Lung (tissue), 17 donors: ENCODE measurements at places on chromosomes 3 and 15. TPM values are rescaled to one million over a fixed set of nuclear protein-coding genes. Genes with fewer than 3 reads are reported as not detected.

DNA sequence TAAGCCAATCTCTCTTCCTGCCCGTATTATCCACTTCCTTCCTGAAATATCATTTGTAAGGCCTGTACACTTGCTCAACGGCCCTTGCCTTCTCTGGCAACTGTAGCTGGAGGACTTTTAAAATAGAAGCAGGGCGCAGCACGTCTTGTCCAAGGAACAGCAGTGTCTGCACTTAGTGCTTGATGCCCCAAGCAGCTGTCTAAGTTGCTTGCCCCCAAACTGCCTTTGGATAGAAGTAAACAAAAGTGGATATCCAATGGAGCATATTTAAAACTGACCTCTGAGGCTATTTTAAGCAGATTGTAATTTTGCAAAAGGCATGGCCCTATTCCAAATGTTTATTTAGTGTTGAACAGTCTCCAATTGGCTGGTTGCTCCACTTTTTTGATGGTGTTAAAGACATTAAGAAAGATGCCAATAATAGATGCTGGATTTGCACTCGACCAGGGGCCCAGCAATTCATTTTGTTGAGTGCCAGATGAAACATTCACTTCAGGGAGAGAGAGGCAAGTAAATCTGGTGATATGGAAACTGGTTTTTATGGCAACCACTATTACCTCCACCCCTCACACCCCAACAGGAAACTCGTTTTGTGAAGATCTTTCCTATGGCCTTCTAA lies 526.8 kb upstream of the TBL1XR1 start:
- H3K27me3 ChIP-seq = no peaks in the 10 kb centered on the region
- H3K36me3 ChIP-seq = no peaks in the 10 kb centered on the region
- peak overlapping the region; percentile 67 for H3K27ac ChIP-seq
- H3K4me3 ChIP-seq = no peak overlapping the region
- peaks cover 50% of the 10 kb centered on the region for H3K4me1 ChIP-seq

GRCh38 chr15:69675731-69676130 lies 223.1 kb downstream of the RPLP1 start:
- H3K36me3 ChIP-seq = no peaks in the 10 kb centered on the region
- H3K27me3 ChIP-seq = no peaks in the 10 kb centered on the region
- no peak overlapping the region for H3K27ac ChIP-seq
- DNase-seq = no peak
- no peak overlapping the region for H3K4me3 ChIP-seq

DNA sequence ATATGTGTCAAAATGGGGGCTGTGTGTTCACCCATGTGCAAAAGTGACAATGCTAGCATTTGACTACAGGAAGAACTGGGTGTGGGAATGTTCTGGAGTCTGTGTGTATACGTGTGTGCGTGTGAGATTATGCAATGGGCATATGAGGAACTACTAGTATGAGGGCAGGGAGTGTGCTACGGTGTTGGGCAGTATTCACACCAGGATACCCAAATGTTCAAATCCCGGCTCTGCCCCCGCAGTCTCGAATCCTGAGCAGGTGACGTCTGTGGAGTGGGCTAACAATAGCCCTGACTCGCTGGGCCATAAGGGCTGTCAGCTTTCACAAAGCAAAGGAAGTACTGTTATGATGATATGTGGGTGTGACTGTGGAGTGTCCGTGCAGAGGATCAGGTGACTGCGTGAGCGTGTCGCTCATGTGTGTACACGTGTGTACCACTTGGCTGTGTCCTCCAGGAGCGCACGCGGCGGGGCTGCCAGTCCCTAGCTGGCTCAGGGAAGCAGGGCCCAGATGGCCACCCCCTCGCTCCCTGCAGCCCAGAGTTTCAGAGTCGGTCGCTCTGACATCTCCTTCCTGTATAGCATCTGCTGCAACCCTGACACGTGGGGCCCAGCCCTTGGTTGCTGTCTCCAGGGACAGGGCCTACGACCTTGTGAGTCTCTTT lies 27.2 kb downstream of the IQSEC1 start:
- no peaks in the 10 kb centered on the region for H3K36me3 ChIP-seq
- no peaks in the 10 kb centered on the region for H3K27me3 ChIP-seq
- peaks cover 4% of the 10 kb centered on the region for H3K4me1 ChIP-seq
- H3K4me3 ChIP-seq = no peak overlapping the region
- no peak overlapping the region for H3K27ac ChIP-seq

DNA sequence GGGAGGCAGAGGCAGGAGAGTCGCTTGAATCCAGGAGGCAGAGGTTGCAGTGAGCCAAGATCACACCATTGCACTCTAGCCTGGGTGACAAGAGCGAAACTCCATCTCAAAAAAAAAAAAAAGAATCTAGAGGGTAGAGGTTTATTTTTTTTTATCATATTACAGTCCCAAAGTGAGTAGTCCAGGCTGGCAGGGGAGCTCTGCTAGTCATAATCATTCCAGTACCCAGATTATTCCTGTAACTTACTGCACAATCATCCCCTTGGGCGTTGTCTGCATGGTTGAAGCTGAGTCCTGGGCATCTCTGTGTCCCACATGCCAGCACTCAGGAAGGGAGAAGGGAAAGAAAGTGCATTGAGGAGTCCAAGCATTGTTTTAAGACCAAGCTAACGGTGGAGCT lies 8.5 kb downstream of the CRELD1 start:
- H3K36me3 ChIP-seq = peaks cover 5% of the 10 kb centered on the region
- no peak for DNase-seq
- no peaks in the 10 kb centered on the region for H3K27me3 ChIP-seq
- no peak overlapping the region for H3K27ac ChIP-seq
- H3K4me3 ChIP-seq = no peak overlapping the region

- no peaks in the 10 kb centered on the region for H3K4me1 ChIP-seq
- no peak for DNase-seq
- no peak overlapping the region for H3K4me3 ChIP-seq
- H3K36me3 ChIP-seq = no peaks in the 10 kb centered on the region
These were observed 93.6 kb upstream of the OSTN start for GRCh38 chr3:191105418-191105817.

PPP2R3A gene
- 1.8 TPM for polyA plus RNA-seq

LTF gene
- 12.9 TPM for polyA plus RNA-seq

THRB gene
- 2.6 TPM for polyA plus RNA-seq

DNA sequence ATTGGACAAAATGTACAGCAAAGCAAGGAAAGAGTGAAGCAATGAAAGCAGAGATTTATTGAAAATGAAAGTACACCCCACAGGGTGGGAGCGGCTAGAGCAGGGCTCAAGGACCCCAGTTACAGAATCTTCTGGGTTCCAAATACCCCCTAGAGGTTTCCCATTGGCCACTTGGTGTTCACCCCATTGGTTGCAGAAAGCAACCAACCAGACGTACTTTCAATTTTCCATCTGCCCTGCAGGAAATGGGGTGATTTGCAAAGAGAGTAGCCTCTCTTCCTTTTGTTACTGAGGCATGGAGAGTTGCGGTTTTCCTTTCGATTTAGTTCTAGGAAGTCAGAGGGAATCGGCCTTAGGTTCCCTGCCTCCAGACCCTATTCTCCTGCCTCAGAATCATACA lies 2.4 kb downstream of the PML start:
- H3K4me3 ChIP-seq = no peak overlapping the region
- no peaks in the 10 kb centered on the region for H3K27me3 ChIP-seq
- peaks cover 8% of the 10 kb centered on the region for H3K36me3 ChIP-seq
- peaks cover 4% of the 10 kb centered on the region for H3K4me1 ChIP-seq
- peak overlapping the region; percentile 37 for H3K27ac ChIP-seq
- peak; percentile 49 for DNase-seq

ALDH1A3 gene
- polyA plus RNA-seq = 11.0 TPM

DNA sequence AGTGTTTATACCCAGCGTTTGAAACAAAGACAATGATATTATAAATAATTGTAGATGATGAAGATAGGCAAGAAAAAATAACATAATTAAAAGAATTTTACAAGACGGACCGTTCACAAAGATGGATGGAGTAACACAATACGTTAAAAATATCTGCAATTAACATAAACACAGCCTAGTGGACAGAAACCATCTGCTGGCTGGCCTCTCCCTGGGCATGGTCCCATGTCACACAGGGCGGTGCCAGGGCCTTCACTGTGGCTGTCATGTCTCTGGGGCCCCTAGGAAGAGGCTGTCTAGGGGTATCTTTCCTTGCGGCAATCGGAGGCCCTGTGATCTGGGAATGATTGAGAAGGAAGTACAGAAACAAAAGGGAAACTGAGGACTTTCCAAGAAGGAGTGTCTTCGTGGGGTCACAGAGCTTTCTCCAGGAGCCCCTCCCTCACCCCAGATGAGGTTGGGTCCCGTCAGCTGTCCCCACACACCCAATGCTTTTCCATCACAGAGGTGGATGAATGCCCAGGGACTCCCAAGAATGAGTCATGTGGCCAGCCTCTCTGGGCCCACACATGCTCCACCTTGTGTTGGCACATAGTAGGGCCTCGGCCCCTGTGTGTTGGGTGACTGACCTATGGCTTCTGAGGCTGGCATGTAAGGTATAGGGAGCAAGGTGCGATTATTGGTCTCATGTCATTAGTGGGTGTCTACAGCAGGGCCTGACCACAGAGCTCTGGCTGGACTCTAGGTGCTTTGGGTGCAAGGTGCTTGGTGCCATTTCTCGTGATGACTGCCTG lies 87.1 kb downstream of the DNAJB8 start:
- H3K4me3 ChIP-seq = no peak overlapping the region
- H3K36me3 ChIP-seq = no peaks in the 10 kb centered on the region
- no peaks in the 10 kb centered on the region for H3K27me3 ChIP-seq
- no peak overlapping the region for H3K27ac ChIP-seq

ARPIN gene
- 9.0 TPM for polyA plus RNA-seq

DNA sequence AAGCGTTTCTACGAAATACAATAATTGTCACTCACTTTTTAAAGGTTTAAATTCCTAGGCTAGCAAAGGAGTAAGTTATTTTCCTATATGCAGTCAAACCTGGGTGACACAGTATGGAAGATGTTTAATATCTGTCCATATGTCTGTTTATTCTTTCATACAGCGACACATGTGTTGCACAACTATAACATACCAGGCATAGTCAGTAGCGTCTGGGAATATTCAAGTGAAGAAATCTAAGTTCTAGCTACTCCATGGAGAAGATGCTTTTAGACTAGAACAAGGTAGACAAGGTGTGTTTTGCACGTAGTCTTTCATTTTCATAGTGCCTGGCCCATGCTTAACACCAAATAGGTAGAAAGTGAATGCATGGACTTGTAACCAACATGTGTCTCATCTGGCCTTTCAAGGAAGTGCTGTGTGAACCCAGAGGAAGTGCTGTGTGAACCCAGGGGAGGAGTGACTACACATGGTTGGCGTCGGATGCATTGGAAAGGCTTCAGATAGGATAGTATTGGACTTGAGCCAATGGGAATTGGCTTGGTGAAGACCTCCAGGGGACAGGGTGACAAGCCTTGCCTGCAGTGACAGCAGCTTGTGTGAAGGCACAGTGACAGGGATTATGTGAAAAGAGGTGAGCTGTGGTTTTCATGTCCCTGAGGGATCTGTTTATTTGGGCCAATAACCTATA lies 267.0 kb downstream of the PTPRG start:
- H3K4me1 ChIP-seq = peaks cover 16% of the 10 kb centered on the region
- H3K4me3 ChIP-seq = no peak overlapping the region
- peak; percentile 64 for DNase-seq
- H3K27me3 ChIP-seq = no peaks in the 10 kb centered on the region

GRCh38 chr15:72136170-72137051 lies 18.2 kb downstream of the SENP8 start:
- peaks cover 20% of the 10 kb centered on the region for H3K4me1 ChIP-seq
- H3K4me3 ChIP-seq = no peak overlapping the region
- DNase-seq = no peak
- H3K27me3 ChIP-seq = no peaks in the 10 kb centered on the region
- peaks cover 6% of the 10 kb centered on the region for H3K36me3 ChIP-seq
- H3K27ac ChIP-seq = no peak overlapping the region

DNA sequence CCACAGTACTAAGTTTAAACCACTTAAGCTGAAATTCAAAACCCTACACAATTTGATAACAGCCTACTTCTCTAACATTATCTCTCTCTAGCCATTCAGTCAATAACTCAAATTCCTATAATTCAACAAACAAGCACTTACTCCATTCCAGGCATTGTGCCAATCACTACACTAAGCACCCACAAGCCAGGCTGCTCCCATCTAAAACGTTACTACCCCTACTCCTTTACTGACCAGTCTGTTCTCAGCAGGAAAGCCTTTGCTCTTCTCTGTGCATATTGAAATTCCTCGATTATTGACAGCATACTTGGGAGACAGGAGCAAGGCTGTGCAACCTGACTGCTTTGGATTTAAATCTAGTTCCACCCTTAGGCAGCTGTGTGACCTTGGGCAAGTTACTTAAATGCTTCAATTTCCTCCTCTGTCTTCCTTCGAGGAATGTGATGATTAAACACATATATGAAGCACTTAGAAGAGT lies 177.2 kb upstream of the THBS1 start:
- H3K4me3 ChIP-seq = no peak overlapping the region
- no peaks in the 10 kb centered on the region for H3K27me3 ChIP-seq
- no peaks in the 10 kb centered on the region for H3K36me3 ChIP-seq
- peaks cover 2% of the 10 kb centered on the region for H3K4me1 ChIP-seq
- DNase-seq = peak; percentile 82
